ENCODE measurements at places on chromosomes 3 and 15.

GRCh38 chr3:49652218-49652902, 21.8 kb upstream of the APEH start:
- no peak for DNase-seq

DNA sequence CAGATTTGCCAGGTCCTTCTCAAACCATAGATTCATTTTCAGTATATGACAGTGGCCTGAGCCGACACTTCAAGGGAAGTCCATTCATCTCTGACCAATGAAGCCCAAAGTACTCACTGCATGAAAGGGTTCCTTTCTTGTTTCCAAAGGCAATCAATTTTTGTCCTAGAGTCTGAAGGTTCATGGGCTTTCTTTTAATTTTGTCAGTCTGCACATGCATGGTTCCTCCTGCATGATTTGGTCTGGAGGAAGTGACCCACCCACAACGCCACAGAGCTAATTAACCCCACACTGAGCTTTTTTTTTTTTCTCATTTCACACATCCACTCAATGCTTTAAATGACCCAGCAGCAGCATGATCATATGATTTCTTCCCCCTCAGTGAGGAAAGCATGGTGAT, 216.4 kb downstream of the TIGIT start:
- no peak for DNase-seq

GRCh38 chr15:28020644-28021043, 78.5 kb downstream of the OCA2 start:
- DNase-seq = no peak

DNA sequence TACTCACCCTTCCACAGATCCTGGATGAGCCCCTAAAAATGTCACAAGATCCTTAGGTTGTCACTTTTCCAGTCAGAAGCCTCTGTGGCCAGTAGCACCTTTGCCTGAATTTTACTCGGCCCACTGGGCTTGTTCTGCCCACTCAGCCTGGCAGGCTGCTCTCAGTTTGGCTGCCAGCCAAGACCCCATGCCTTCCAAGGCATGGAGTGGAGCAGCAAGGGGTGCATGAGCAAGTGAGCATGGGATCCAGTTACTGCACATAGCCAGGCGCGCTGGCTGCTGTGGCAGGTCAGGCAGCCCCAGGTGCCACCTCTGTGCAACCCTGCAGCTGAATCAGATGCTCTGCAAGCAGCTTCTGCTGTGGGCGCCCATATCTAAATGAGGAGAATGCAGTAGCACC, 79.3 kb downstream of the CGGBP1 start:
- DNase-seq = no peak

DNA sequence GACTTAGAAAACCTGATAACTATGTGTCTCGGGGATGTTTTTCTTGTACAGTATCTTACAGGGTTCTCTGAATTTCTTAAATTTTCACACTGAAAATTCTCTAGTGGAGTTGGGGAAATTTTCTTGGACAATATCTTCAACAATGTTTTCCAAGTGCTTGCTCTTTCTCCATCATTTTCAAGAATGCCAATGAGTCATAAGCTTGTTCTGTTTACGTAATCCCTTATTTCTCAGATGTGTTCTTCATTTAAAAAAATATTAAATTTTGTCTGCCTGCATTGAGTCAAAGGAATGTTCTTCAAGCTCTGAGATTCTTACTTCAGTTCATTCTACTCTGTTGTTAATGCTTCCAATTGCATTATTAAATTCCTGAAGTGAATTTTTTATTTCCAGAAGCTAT, 21.9 kb upstream of the PLSCR2 start:
- DNase-seq = peak; percentile 48

- no peak for DNase-seq
These were observed 14.9 kb upstream of the SELENOT start for GRCh38 chr3:150588027-150588830.

DNA sequence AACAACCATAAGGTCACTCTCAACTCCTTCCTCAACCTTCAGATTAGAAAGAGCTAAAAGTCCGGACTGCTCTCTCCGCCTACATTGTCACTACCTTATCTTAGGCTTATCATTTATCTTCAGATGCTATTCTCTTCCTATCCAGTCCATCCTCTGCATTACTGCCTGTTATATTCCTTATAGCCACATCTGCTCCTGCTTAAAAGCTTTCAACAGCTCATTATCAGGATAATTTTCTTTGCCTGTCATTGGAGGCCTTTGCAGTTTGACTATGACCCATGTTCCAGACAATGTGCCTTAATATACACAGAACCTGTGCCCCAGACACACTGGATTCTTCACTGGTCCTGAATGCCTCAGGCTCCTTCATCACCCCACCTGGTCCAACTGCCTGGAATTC, 184.1 kb upstream of the SETMAR start:
- no peak for DNase-seq

DNA sequence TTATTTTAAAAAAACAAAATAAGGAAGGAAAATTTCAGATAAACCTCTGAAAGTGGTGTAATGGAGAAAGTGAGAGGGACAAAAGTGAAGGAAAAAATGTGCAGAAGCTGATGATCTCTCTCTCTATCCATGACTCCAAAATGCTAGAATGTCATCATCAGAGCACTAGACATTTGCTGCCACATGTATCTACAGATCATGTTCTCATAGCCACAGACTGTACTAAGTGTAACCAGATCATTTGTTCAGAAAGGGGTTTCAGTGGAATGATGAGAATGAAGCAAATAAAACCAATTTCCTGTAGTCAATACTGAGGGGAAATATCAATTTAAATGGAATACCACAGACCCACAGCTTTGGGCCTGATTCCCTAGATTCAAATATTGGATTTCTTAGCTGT, 104.3 kb upstream of the CHMP2B start:
- DNase-seq = no peak

GRCh38 chr3:71600646-71601288, 17.2 kb upstream of the FOXP1 start:
- DNase-seq = no peak

GRCh38 chr15:27820722-27821121, 278.4 kb downstream of the OCA2 start:
- DNase-seq = no peak

GRCh38 chr3:54986294-54986693, 58.4 kb upstream of the LRTM1 start:
- no peak for DNase-seq

DNA sequence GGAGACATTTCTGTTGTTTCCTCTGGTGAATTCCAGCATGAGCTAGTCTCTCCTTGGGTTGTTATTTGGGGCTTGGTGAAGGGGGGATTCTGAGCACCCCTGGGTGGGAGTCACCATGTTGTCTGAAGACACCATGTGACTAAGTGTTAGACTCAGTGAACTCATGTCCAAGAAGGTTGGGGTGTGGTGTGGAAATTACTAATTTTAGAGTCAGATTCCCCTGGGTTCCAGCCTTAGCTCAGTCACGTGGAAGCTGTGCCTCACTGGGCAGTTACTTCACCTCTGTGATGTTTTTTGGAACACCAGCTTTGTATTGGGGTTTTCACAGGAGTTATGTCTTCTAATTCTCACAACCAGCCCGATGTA, 171.5 kb downstream of the RPLP1 start:
- no peak for DNase-seq

DNA sequence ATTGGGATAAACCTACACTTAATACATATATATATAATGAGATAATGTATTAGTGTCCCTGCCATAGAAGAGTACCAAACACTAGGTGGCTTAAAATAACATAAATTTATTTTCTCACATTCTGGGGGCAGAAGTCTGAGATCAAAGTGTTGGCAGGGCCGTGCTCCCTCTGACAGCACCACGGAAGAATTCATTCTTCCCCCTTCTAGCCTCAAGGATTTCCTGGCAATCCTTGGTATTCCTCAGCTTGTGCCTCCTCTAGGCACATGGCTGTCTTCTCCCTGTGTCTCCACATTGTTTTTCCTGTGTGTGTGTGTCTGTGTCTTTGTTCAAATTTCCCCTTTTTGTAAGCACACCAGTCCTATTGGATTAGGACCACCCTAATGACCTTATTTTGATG, 115.2 kb upstream of the AGBL1 start:
- no peak for DNase-seq

GRCh38 chr3:50233176-50233575, 2.8 kb upstream of the GNAI2 start:
- DNase-seq = no peak

GRCh38 chr3:161372321-161373260, 1.3 kb upstream of the SPTSSB start:
- DNase-seq = no peak

GRCh38 chr3:125644036-125645005, 49.0 kb upstream of the OSBPL11 start:
- no peak for DNase-seq

DNA sequence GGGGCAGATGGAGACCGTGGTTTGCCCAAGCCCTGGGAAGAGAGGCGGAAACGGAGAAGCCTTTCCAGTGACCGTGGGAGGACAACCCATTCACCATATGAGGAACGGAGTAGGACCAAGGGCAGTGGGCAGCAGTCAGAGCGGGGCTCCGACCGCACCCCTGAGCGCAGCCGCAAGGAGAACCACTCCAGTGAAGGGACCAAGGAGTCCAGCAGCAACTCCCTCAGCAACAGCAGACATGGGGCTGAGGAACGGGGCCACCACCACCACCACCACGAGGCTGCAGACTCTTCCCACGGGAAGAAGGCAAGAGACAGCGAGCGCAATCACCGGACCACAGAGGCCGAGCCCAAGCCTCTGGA, 2.0 kb downstream of the RBM15B start:
- DNase-seq = no peak

DNA sequence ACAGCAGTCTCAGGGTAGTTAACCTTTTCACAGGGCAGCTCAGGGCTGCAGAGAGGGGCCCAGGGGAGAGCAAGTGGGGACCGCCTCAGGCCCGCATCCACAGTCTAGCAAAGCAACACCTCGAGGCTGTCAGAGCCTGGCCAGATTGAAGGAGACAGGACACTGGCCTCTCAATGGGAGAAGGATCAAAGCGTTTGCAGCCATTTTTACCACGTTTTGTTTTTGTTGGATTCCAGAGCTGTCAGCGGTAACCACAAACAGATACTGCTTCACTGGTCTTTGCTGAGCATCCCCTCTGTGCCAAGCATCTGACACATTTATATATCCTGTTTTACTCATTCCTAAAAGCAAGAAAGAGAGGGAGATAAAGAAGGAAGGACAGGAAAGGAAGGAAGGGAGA, 153.8 kb downstream of the SHQ1 start:
- DNase-seq = peak; percentile 47

- peak; percentile 6 for DNase-seq
These were observed 15.7 kb downstream of the RFT1 start for GRCh38 chr3:53114412-53115074.

DNA sequence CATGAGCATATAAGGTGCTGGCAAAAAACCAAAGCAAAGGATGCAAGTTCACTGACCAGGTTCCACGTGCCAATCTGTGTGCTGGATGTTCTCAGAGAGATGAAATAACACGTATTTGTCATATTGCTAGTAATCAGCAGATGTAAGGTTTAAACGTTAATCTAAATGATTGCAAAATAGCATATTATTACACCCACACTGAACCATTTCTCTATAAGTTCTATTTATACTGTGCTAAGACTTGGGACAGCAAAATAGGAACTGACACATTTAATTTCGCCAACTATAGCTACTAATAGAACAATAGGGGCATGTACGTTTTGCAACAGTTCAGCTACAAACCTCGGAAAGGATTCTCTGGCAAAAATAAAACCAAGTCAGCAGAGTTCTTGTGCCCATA, 350.3 kb upstream of the ZNF385D start:
- no peak for DNase-seq

GRCh38 chr3:103585809-103586208, 1151.0 kb downstream of the ZPLD1 start:
- DNase-seq = no peak

- no peak for DNase-seq
These were observed 22.3 kb upstream of the RPL39L start for GRCh38 chr3:187161556-187161955.

DNA sequence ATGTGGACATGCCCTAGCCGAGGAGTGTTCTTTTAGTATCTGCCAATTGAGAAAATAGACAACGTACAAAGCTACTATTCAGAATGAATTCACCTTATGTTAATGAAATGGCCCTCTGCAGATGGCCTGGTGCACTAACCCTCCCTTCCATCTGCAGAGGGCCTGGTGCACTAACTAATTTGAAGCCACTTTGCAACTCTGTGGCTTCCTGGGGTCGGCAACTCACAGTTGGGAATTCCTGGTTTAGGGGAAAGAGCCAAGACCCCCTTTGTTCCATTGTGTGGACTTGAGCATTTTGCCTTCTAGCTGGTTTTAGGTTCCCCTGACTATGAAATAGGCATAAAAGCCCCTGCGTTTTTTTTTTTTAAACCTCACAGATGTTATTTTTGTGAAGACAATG, 204.3 kb upstream of the UBE3A start:
- DNase-seq = no peak

DNA sequence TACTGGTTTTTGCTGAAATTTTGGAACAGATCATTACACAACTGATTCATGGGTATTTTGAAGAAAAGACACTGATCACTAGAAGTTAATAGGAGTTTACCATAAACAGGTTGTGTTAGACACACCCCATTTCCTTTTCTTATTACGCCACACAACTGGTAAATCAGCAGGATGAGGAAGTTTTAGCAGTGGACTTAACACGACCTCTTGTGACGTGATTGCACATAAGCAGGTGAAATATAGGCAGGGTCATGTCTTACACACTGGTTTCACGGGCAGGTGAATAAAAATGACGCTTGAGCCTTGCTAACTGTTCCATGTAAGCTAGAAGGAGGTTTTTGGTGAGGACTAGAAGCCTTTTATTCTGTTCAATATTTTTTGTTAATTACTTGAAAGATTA, 27.1 kb upstream of the TPRG1 start:
- DNase-seq = no peak

GRCh38 chr3:6301626-6302025, 559.3 kb upstream of the GRM7 start:
- DNase-seq = no peak

DNA sequence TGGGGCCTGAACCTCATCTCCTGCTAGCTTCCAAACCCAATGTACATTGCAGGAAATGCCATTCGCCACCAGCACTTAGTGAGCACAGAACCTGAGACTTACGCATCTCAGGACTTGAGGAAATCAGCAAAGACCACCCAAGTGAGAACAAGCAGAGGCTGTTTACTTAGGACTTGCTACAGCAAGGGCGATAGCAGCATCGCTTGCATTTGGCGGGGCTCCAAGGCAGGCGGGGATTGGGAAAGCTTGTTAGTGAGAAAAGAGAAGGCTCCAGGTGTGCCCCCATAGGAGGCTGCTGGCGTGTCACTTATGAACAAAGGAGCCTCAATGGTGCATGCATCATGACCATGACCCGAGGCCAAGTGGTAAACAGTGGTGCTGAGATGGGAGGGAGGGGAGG, 19.7 kb downstream of the SLC6A20 start:
- no peak for DNase-seq

GRCh38 chr15:90421527-90421926, 33.5 kb downstream of the IQGAP1 start:
- DNase-seq = no peak
